Stimulated activated CD8-positive, alpha-beta memory T cell treated with anti-CD3 and anti-CD28 coated beads, Interleukin-15, amount 100 ng/mL, for 4 hours (primary cell): ENCODE measurements at places on chromosomes 1 and 21.

DNA sequence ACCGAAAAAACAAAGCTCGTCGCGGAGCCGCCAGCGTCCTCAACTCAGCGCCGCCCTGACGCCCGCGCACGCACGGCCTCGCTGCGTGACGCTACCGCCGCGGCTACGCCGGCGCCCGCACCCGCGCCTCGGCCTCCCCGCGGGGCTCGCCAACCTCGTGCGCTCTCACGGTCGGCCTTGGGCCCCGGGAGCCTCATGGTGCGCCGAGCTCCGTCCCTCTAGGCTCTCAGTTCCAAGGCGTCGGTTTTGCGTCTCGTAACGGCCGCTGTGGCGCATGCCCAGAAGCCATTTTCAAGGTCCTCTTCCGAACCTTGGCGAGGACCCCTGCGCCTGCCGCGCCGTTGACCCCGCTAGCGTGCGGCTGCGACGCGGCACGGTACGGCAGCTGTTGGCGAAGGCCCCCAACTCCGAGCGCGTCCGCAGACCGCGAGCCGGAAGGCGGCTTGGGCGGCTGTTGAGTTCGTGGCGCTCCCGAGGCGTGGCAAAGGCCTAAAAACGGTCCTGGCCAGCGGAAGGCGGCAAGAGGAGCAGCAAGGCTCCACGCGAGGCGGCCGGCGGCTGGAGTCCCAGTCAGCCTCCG lies at the start of gene HENMT1:
Gene HENMT1, minus strand, starts transcription at position 64 of the 580 bp plus-strand sequence. CDS start 1,209 bp downstream, outside the sequence.
- peak; percentile 65 for DNase-seq

- no peak for DNase-seq
Observed at GRCh38 chr1:87916965-87917364, 588.3 kb downstream of the LMO4 start.

DNA sequence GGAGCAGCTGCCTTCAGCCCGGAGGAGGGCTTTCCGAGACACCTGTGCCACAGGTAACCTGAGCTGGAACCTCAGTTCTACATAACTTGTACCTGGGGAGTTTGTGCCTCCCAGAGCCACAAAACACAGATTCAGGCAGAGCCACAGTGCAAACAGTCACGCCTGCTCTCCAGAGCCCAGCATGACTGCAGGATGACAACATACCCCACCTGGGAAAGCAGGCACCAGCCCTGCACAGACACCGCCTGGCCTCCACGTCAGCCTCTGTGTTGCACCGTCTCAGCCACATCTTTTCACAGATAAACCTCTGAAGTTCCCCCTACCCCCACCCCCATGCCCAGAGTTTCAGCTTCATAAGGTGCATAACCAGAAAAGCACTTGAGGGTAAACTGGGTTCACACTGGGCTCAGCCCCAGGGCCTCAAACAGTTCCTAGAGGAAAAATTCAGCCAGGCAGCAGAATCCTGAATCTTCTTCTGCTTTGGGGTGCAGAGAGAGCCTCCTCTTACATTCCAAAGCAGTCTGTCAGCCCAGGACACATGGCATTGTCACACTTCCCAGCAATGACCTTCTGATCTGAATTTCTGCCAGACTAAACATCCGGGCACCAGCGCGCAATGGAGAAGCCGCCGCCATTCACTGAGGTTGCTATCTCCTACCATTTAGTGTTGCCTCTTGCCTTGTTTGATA lies 229.5 kb downstream of the TOMM20 start:
- no peak for DNase-seq

GRCh38 chr1:7628273-7628672 lies 142.8 kb upstream of the VAMP3 start:
- no peak for DNase-seq

- no peak for DNase-seq
Observed at GRCh38 chr1:199089393-199090122, 450.7 kb downstream of the PTPRC start.

- no peak for DNase-seq
Observed at GRCh38 chr1:154837672-154838171, 32.4 kb downstream of the KCNN3 start.

- DNase-seq: no peak
Observed at GRCh38 chr1:58620259-58620658, 43.2 kb upstream of the TACSTD2 start.

GRCh38 chr1:183652547-183653461 lies at the start of gene APOBEC4:
TSS of gene APOBEC4 (minus strand) at chr1:183653316. CDS start at chr1:183648781, 4,535 bp downstream.
- no peak for DNase-seq
